ENCODE measurements at places on chromosomes 16 and 17.

DNA sequence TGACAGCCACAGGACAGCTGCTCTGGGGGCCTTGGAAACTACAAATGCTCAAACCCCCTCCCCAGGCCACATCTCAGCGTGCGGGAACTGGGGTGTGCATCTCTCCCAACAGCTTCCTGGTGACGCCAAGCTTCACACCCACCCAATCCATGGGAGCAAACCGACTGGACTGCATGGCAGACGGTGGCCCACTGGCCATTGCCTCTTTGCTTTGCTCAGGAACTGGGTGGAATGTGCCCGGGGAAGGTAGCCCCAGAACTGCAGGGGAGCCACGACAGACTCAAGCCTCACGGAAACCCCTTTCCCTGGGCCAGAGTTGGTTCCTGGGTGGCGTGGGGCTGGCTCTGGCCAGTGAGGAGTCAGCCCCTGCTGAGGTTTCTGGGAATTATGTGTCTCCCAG lies 5.2 kb upstream of the C16orf95 start:
- no peak for DNase-seq

DNA sequence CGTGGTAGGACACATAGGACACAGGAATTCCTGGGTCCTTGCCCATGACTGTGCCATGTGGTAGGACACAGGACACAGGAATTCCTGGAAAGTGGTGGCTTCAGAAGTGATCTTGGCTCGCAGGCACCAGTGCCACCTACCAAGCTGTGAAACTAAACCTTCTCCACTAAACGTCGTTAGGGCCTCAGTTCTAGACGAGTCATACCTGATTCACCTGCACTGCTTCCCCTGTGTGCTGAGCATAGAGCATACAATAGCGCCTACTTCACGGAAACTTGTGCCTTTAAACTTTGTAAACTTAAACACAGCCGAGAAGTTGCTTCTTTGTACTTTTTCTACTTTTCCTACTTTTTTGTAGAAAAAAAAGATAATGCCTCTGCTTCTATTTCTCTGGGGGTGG lies 4.8 kb downstream of the SOX8 start:
- no peak for DNase-seq

GRCh38 chr17:29622337-29623282 lies at the start of gene CORO6:
Gene CORO6, minus strand, starts transcription at chr17:29622912. Its CDS starts 1,491 bp downstream, at chr17:29621421.
- DNase-seq = no peak

GRCh38 chr17:17840751-17841591 lies 4.2 kb upstream of the SREBF1 start:
- no peak for DNase-seq

GRCh38 chr16:53849585-53849984 lies 145.6 kb downstream of the FTO start:
- no peak for DNase-seq

GRCh38 chr16:15464401-15465186 lies 30.2 kb downstream of the BMERB1 start:
- no peak for DNase-seq

GRCh38 chr16:4935241-4935855 lies 1.6 kb downstream of the PPL start:
- DNase-seq = no peak

DNA sequence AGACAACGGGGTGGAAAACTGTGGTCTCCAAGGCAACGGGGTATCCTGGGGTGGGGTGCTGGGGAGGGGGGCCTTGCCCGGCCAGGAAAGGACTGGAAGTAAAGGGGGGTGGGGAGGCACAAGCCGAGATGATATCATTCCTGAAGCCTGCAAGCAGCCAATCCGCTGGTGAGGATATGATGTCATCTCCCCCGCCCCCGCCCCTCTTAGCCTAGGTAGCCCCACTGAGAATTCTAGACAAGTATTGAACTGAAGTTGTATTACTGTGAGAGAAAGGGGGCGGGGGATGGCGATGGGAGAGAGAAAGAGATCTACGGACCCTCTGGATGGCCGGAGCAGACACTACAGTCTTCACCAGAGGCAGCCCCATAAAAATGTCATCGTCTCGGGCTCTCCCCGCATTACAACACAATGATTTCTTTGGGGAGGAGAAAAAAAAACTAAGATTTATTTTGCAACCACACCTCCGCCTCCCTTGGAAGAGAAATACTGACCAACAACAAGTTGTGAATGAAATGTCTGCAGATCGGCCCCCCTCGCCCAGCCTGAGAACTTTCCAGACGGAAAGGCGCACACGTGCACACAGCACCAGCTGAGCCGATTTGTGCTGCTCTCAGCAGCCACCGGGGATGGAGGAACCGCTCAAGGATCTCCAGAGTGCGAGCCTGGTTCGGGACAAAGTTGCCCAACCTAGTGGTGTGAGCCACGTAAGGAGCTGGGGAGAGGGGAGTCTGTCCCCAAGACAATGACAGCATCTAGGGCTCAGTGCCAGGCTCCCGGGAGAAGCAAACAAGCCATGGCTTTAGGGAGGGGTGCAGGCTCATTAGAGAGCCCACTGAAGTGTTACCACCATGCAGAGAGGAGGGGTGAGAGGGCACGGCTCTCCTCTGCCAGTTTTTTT lies 222.1 kb downstream of the SOX9 start:
- DNase-seq = no peak

DNA sequence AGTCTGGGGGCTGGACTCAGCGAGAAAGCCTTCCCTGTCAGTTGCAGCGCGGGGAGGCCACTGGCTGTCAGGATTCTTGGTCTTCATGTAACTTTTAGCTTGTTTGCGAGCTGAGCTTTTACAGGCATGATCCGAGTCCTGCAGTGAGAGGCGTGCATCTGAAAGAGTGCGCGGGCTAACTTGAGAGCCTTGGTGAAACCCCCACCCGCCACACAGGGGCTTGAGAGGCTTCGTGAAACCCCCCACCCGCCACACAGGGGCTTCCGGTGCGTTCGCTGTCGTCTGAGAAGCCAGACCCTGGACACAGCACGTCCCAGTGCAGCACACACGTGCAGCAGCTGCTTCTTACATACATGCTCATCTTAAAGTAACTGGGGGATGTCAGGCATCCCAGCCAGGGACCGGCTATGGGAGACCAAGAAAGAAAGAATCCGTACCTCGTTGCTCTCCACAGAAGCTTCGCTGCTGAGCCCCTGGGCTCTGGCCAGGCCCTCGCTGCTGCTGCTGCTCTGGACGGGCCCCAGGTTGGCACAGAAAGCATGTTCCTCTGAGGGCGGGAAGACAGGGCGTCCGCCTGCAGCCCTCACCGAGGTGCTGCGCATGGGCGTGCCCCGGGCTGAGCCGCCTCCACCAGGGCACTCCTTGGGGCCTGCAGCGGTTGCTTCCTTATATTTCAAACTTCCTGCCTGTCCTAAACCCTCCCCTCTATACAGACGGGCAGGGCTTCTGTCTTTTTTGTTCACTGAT lies 7.8 kb downstream of the NUDT16L1 start:
- no peak for DNase-seq

- DNase-seq = no peak
These were observed 33.1 kb downstream of the DNAH3 start for GRCh38 chr16:21117567-21117966.

- no peak for DNase-seq
These were observed 8.6 kb downstream of the SLC7A5 start for GRCh38 chr16:87860553-87861299.

DNA sequence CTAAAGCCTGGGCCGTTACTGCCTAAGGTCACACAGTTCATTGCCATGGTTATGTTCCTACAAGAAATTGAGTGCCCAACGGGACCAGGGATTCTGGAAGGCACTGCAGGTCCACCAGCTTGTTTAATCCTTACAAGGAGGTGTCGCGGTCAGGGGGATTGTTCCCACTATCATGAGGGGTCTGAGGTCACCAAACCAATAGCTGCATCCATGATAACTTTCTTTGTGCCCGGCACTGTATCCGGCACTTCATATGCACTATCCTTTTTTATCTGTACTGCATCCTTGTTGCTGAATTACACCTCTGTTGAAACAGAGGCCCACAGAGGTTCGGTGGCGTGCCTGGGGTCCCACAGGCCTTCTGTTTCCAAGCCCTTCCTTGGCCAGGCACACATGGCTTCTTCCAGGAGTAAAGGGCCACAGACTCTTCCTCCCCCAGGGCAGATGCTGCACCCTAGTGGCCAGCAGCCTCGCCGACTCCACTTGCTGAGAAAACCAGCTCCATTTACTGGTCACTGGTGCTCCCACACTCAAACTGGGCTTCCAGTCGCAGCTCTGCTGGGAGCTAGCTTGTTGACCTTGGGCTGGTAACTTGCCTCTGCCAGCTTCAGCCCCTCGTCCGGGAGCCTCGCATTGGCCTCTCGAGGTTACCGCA lies 82.0 kb upstream of the PLCG2 start:
- peak; percentile 4 for DNase-seq

All from AG04449 (cell line).